ENCODE measurements at places on chromosomes 7 and 10. TPM values are rescaled to one million over a fixed set of nuclear protein-coding genes. Genes with fewer than 3 reads are reported as not detected.

DNA sequence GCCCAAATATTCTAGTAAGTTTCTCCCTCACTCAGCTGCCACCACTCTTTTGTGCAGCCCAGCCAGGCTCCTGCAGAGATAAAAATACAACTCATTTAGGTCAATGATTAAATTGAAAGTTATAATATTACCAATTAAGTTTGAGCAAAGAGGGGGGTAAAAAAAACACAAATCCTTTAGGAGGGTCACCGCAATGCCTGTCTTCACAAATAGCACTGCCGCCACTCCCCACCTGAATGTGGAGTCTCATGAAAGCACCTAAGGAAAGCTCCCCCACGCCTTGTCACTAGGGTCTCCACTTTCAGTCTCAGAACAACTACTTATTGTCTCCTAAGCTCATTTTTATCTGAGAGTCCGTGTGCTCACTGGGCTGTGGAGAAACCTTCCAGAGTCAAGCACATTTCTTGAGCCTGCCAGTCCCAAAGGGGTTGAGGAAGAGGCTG, 148.7 kb downstream of the FGFR2 start:
- no peak for DNase-seq

DNA sequence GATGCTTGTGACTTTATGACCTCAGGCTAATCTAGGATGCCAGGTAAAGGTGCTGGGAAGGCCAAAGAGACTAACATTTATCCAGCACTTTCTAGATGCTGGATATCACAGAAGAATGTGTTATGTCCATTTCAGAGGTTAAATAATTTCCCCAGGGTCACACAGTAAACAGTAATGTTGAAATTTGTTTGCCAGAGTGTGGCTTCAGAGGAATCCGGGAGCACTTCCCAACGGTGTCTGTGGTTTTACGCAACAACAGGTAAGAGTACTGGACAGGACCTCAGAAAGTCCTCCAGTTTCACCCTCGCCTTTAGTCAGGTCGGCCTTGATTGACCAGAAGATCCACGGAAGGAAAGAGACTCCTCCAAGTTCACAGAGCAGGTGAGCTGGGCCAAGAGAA, 1.7 kb downstream of the SHTN1 start:
- no peak for DNase-seq

DNA sequence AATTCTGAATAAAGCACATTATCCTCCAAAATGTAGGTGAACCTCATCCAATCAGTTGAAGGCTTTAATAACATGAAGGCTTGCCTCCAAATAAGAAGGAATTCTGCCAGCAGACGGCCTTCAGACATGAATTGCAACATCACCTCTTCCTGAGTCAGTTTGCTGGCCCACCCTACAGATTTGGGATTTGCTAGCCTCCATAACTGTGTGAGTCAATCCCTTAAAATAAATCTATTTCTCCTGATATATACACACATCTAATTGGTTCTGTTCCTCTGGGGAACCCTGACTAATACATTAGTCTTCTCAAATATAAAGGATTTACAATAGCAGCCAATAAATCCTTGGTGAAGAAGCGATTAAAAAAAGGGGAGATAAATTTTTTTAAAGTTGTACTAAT, 34.8 kb upstream of the OSBPL3 start:
- peak; percentile 74 for DNase-seq

DNA sequence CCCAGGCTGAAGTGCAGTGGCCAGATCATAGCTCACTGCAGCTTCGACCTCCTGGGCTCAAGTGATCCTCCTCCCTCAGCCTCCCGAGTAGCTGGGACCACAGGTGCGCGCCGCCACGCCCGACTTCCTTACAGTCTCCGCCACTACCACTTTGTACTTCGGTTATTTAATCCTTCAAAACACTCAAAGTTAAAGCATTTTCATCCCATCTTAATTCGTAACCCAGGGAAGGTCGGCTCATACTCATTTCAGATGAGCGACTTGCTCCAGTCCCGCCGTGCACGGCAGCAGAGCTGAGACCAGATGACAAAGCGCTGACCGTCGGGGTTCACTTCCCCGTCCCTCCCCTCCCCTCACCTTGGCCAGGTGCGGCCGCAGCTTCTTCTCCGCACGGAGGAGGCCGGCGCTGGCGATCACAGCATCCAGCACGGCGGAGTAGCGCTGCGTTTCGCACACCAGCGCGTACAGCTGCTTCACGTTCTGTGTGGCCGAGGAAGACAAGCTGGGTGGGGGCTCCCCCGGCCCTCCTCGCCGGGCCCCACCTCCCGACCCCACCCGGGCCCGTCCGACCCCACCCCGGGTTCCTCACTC, 457 bp downstream of the NSUN5 start:
- no peak for DNase-seq

DNA sequence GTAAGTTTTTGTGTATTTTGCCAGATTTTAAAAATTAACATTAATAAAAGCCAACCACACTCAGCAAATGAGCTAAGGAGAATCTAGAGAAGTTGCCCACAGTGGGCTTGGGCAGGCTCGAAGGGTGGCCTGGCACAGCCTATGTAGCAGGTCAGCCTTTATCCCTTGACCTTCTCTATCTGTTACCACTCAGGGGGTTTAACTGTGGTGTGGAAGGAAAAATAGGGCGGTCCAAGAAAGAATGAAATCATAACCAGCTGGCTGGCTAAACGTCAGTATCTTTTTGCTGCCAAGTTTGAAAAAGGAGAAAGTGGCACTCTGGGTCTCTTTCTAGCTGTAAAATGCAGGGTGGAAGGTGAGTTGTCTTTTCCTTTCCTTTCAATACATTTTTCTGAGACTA, 130.3 kb upstream of the ASAH2 start:
- DNase-seq, result no peak

DNA sequence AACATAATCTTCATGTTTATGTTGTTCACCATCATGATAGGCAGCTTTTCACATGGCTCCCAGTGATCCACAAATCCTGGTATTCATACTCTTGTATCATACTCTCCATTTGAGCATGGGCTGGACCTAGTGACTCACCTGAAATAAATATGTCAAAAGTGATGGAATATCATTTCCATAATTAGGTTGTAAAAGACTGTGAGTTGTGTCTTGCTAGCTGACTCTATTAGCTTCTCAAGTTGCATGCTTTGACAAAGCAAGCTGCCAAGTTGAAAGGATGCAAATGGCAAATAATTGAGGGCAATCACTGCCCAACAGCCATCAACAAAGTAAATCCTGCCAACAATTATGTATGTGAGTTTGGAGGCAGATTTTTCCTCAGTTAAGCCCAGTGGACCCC, 300.4 kb downstream of the AHR start:
- no peak for DNase-seq

DNA sequence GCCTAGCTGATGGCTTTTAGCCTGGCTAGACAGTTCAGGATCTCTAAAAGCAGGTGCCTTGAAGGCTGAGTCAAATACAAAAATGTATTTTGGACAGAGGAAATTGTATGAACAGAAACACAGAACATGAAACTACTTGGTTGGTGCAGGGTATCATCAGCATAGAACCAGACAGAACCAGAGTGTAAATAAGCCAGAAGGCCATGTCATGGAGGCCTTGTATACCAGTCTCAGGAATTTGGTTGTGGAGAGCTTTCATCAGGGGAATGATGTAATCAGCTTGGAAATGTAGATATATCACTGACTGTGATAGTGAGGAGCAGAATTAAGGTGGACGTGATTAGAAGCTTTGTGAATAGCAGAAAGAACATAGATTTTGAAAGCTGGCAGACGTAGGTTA, 82.9 kb downstream of the CFTR start:
- DNase-seq, result no peak

GRCh38 chr10:62394556-62395018, 20.4 kb downstream of the ZNF365 start:
- no peak for DNase-seq

DNA sequence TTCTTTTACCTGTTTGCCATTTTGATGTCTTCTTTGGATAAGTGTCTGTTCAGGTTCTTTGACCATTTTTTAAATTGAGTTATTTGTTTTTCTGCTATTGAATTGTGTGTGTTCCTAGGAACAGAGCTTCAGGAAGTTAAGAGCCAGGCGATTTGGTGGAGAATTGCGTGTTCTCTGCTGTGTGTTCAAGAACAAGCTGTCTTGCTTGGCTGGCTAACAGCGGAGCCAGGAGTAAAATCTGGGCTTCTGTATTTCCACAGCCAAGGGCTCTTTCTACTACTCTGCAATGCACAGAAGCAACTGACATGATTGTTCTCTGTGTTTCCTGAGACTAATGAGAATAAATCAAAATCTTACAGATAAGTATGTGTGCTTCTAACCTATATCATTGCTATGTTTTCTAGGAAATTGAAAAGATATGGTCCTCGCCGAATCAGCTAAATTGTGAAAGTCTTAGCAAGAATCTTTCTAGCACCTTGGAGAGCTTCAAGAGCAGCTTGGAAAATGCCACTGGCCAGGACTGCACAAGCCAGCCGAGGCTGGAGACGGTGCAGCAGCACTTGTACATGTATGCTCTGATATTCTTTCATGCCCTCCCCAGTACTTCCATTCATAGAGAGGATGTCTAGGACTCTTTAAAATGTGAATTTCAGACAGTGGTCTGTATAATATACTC, 124.2 kb downstream of the ABCA13 start:
- no peak for DNase-seq

The IGF2BP3 gene
- total RNA-seq, result 110 TPM

The RGR gene
- total RNA-seq, result not detected
